Activated CD4-positive, alpha-beta T cell treated with anti-CD3 and anti-CD28 coated beads for 36 hours (primary cell): ENCODE measurements at places on chromosomes 6 and 20.

DNA sequence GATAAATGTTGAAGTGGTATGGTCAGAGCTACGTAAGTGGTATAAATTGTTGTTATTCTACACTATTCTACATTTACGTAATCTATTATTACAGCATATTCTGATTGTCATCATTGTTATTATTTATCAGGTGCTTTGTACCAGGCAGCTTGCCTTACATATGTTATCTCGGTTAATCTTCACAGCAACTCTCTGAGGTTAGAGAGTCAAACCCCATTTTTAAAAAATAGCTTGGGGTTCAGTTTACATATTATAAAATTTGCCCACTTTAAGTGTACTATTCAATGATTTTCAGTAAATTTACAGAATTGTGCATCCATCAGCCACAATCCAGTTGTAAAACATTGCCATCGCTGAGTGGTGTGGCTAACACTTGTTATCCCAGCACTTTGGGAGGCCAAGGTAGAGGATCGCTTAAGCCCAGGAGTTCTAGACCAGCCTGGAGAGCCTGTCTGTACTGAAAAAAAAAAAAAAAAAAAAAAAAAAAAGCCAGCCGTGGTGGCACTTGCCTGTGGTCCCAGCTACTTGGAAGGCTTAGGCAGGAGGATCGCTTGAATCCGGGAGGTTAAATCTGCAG is 35.5 kb downstream of the PPP1R16B start:
- no peak for DNase-seq

DNA sequence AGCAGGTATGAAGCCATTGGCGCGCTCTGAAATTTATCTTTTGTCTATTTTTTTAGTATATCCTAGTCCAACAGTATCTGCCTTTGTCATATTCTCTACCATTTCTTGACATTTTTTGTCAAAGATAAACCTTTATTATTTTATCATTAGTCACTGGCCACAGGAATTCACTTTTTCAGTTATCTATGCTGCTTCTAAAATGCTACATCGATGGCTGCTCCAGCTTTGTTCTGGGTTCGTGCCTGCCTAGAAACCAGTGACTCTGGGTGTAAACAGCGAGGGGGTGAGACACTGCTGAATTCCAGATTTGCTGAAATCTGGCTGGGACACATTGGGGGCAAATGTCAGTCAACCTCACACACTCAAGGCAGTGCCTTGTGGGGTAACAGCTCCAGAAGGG is 193.4 kb downstream of the CDC5L start:
- no peak for DNase-seq

DNA sequence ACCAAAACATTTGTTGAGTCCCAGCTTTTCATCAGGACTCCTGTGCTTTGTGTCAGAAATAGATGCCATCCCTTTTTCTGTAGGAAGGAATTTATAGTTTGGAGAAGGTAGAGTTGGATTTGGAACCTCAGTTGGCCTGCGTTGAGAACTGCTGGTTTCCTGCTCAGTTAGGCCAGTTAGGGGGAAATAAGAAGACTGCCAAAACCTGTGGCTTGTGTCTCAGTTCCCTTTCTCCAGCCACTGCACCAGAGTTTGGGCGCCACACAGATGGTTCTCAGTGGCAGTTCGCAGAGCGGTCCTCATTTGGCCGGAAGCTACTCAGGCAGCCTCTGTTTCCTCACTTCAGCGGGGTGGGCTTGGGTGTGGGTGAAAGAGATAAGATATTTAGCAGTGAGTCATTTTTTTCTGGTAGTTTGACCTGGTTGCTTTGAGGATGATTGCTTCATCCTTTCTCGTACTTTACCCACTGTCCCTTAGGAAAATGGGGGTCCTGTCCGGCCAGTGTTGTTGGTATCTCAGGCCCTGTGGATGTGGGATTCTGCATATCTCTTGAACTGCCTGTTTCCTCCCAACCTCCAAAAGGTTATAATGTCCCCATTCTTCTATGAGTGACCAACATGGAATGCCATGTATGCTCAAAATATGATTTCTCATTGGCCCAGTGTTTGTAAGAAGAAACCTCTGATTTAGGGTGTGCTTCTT is 53.7 kb downstream of the JARID2 start:
- DNase-seq: peak; percentile 48

DNA sequence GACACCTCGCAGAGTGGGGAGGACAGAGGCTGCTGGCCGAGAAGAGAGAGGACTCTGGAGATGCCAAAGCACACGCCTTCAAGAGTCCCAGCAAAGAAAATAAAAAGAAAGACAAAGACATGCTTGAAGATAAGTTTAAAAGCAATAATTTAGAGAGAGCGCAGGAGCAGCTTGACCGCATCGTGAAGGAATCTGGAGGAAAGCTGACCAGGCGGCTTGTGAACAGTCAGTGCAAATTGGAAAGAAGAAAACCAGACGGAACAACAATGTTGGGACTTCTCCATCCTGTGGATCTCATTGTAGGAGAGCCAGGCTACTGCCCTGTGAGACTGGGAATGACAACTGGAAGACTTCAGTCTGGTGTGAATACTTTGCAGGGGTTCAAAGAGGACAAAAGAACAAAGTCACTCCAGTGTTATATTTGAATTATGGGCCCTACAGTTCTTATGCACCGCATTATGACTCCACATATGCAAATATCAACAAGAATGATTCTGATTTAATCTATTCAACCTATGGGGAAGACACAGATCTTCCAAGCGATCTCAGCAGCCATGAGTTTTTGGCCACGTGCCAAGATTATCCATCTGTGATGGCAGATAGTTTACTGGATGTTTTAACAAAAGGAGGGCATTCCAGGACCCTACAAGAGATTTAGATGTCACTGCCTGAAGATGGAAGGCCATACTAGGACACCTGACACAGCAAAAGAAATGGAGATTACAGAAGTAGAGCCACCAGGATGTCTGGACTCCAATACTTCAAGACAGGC is 52.2 kb downstream of the REV3L start:
- peak; percentile 6 for DNase-seq

DNA sequence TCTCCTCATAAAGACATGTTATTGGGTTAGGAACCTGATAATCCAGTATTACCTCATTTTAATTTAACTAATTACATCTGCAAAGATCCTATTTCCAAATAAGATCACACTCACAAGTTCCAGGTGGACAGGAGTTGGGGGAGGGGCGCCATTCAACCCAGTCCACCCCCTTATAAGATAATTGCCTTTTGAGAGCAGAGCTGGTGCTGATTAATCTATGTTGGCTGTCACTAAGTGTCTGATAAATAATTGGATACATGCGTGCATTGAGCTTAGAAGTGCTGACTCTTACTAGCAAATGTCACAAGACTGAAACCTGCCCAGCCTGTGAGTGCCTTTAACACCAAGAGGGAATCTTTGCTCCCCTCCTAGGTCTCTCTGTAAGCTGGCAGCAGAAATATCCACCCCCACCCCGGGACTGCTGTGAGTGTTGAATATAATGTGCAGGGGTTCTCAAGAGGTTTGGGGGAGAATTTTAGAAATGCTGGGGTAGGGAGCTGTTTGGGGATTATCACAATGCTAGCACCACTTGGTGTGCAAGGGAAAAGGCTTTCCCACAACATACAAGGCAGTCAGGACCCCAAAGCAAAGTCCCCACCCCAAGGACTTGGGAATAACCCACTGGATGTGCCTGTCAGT is 87.5 kb downstream of the ANKRD60 start:
- DNase-seq: no peak

- no peak for DNase-seq
Measured at GRCh38 chr6:138310821-138311220, 66.9 kb upstream of the SMIM28 start.

DNA sequence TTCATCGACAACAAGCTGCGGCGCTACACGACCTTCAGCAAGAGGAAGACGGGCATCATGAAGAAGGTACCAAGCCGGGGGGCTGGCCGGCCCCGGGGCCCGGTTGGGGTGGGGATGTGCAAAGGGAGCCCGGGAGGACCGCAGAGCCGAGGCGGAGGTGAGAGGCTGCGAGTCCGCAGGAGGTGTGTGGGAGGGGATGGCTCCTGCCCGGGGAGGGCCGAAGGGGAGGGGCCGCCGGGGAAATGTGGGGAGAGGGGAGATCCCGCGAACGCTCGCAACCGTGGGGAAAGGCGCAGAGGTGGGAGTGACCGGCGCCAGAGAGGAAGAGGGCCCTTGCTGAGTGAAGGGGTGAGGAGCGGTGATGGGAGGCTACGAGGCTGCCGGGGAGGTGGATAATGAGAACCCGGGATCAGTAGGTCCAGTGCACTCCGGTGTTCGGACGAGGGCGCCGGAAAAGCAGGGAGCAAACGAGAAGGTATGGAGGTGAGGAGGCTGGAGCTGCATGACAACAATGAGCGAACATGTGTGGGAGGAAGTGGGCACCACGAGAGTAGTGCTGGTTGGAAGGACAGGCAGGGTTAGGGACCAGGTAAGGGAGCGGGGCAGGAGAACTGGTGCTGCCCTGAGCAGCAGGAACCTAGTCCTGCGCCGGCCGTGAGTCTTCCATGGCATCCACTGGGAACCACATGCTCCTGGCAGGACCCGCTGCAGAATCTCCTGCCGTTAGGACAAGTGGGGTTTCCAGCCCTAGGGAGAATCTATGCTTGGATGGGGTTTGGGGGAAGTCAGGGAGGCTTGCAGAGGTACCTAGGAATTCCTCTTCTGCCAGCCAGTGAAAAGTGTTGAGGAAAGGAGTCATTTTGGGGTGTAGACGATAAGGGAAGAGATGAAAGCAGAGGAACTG is 1.3 kb downstream of the SRF start:
- DNase-seq: peak; percentile 73

DNA sequence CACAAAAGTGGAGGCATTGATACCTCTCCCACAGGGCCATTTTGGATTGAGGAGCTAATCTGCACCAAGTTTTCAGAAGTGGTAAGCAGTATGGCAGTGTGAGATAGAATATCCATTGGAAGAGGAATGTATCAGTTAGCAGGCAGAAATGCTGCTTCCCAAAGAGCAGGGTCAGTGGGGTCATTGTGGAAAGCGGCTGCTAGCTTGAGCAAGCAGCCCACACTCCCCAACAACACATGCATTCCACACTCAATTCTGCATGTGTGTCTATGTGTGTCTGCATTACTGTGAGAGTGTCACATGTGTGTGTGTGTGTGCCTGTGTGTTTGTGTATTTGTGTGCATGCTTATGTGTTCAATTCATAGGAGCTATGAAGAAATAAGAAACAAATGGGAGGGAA is 190.9 kb upstream of the FOXA2 start:
- no peak for DNase-seq

- peak; percentile 86 for DNase-seq
Measured at GRCh38 chr6:36623547-36624459, 29.6 kb downstream of the SRSF3 start.

DNA sequence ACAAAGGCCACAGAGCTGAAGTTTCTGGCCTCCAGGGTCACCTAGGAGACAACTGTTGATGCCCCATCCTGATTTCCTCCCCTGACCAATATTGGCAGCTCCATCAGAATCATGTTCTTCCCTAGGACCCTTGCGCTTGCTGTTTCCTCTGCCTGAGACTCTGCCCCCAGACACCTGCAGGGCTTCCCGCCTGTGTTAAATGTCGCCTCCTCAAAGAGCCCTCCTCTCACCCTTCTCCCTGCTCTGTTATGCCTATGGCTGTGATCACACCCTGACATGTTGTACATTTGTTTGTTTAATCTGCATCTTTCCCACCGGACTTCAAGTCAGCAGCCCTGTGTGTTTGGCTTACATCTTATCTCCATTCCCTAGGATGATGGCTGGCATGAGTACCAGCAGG is 30.1 kb downstream of the DLGAP4 start:
- DNase-seq: no peak

DNA sequence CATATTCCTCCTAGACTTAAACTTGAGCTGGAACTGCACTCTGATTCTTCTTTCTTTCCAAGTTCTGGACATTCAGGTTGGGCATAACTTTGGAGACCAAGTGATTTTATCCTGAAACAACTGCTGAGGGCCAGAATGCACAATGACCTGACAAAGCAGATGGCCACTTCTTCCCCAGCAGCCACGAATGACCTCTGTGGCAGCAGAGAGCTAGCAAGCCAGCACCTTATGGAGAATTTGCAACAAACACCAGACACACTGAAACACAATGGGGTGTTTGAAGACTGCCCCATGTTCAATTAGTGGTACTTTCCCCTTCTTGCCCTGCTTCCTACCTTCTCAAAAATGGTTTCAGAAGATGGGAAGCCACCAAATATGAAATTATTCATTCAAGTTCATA is 4.2 kb upstream of the TENT5A start:
- DNase-seq: no peak

DNA sequence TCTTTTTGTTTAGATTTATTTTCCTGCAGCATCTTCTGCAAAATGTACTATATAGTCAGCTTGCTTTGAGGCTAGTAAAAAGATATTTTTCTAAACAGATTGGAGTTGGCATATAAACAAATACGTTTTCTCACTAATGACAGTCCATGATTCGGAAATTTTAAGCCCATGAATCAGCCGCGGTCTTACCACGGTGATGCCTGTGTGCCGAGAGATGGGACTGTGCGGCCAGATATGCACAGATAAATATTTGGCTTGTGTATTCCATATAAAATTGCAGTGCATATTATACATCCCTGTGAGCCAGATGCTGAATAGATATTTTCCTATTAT is 3.2 kb downstream of the FOXC1 start:
- DNase-seq: peak; percentile 19
